ENCODE measurements at places on chromosomes 6 and 20. TPM values are rescaled to one million over a fixed set of nuclear protein-coding genes. Genes with fewer than 3 reads are reported as not detected.
A peak's percentile ranks its signal among the peaks of the same experiment; 100 is the strongest.

DNA sequence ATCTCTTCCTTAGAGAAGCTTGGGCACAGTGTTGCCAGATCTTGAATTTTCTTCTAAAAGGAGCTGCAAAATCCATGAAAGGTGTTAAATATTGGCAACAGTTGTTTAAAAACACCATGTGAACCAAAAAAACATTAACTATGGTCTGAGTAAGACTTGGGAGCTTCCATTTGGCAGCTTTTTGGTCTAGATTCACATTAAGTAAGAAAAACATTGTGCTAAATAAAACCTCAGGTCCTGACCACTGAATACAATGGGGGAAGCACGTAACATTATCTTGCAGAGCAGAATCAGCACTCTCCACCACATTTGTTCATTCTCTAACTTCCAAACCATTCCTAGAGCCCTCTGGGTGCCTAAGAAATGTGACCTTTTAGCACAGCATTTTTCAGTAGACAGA lies 437.6 kb upstream of the PLCB4 start:
- H3K27ac ChIP-seq, result no peak overlapping the region
- H3K36me3 ChIP-seq, result no peaks in the 10 kb centered on the region
- H3K27me3 ChIP-seq, result no peaks in the 10 kb centered on the region
- H3K4me3 ChIP-seq, result no peak overlapping the region

- H3K36me3 ChIP-seq, result peaks cover 35% of the 10 kb centered on the region
- peak overlapping the region; percentile 88 for H3K27ac ChIP-seq
- DNase-seq, result peak; percentile 75
Measured at GRCh38 chr6:159758031-159759001, 3.5 kb upstream of the ACAT2 start.

DNA sequence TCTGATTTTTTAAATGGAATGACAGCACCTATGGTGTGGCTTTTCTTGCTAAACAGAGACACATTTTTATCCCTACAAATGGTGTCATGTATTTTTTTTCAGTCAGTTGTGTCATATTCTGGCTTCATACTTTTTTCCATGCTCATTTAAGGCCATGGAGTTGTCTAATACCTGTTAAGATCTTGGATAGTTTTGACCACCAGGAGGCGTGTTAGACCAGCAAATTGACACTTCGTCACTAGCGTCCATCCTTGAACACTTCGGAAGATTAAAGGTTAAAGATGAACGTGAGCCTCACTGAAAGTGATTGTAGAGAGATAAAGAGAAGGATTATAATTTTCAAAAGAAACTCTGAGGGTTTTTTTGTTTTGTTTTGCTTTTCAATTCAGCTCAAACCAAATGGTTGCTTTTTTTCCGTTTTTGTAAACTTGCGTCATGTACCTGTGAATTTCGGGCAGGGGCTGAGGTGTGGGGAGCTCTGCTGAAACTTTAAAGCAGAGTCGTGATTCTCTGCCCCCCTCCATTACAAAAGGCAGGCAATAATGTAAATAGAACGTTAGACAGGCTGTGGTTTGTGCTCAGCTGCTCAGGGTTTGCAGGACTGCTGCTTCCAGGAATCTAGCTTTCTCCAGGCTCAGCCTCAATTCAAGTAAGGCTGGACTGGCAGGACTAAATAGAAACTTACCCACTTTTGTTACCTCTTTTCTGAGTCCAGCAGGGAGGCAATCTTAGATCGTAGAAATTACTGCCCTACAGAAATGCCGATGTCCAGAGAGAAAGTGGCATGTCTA lies 245.1 kb downstream of the FOXA2 start:
- DNase-seq, result peak; percentile 73
- H3K36me3 ChIP-seq, result no peaks in the 10 kb centered on the region
- H3K4me3 ChIP-seq, result no peak overlapping the region
- H3K27ac ChIP-seq, result no peak overlapping the region

DNA sequence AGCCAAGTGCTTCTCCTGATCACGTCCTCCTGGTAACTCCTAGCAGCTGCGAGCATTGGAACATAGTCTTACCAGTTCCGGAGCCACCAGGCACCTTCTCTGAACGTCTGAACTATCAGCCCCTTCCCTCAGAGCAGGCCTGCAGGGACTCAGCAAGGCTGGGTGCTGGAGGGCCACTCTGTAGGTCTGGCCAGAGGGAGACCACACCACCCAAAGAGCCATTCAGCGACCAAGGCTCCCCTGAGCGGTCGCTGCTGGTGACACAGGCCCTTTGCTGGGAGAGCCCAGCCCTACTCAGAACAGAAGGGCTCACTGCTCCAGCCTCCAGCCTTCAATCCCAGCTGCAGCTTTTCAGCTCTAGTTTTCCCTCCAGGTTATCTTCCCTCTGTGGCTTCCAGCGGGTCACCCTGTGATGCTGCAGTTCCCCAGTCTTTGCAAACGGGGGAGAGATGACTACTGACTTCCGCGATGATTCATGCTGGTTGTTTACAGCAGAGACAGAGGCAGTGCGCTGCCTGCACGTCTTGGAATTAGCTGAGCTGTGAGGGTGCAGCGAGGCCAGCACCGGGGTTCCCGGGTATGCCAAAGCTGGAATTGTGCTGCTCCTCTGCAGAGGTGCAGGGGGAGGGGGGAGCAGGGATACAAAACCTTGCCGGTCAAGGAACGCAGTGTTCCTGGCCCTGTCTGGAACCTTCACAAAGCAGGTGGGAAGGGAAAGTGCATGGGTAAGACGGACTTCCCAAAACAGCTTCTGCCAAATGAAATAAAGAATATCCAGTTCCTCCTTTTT lies 161.4 kb downstream of the LY86 start:
- peak overlapping the region; percentile 50 for H3K27ac ChIP-seq
- no peaks in the 10 kb centered on the region for H3K27me3 ChIP-seq
- no peaks in the 10 kb centered on the region for H3K36me3 ChIP-seq
- H3K4me3 ChIP-seq, result peak overlapping the region; percentile 44
- peaks cover 24% of the 10 kb centered on the region for H3K4me1 ChIP-seq

DNA sequence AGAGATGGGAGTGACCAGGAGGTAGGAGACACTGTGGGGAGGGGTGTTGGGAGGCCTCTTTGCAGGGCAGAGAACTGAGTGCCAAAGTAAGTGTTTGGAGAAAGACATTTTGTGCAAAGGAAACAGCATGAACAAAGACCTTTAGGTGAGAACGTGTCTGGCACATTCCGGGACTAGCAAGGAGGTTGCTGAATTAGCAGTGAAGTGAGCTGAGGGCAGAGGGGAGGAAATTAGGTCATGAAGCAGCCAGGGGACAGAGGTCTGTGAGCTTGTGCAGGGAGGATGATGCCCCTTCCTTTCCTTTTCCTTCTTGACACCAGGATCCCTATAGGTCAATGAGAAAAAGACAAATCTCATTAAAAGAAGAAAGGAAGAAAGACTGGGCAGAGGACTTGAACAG lies 21.4 kb upstream of the AHCY start:
- no peak for DNase-seq
- no peaks in the 10 kb centered on the region for H3K4me1 ChIP-seq
- H3K36me3 ChIP-seq, result no peaks in the 10 kb centered on the region
- H3K27me3 ChIP-seq, result no peaks in the 10 kb centered on the region
- H3K27ac ChIP-seq, result no peak overlapping the region

- no peak overlapping the region for H3K4me3 ChIP-seq
- peak; percentile 91 for DNase-seq
Measured at GRCh38 chr6:14671261-14671681, 553.7 kb downstream of the CD83 start.

GRCh38 chr6:101386982-101387381 lies 6.5 kb upstream of the GRIK2 start:
- no peaks in the 10 kb centered on the region for H3K4me1 ChIP-seq
- DNase-seq, result no peak
- H3K27ac ChIP-seq, result no peak overlapping the region
- H3K27me3 ChIP-seq, result peaks cover under 1% of the 10 kb centered on the region
- H3K36me3 ChIP-seq, result no peaks in the 10 kb centered on the region

- H3K4me1 ChIP-seq, result peaks cover 29% of the 10 kb centered on the region
- H3K4me3 ChIP-seq, result peak overlapping the region; percentile 55
- peak; percentile 91 for DNase-seq
- H3K27me3 ChIP-seq, result no peaks in the 10 kb centered on the region
Measured at GRCh38 chr6:82144852-82145340, 102.6 kb downstream of the IBTK start.

DNA sequence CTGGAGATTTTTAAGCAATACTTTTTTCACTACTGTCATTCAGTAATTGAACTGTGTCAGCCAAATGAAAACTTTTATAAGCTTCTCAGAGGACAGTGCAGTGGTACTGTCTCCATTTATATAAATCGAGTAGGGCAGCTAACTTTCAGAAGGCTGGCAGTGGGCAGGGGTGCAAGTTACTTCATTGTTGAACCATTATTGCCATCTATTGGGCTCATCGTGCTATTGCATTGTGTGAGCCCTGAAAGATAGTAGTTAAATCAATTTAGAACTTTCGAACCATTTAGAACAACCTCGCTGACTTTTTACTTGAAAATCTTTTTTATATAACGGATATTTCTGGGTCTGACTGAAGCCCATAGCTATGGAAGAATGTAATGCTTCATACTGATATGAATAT lies 347.8 kb upstream of the PLCB4 start:
- H3K27me3 ChIP-seq, result no peaks in the 10 kb centered on the region
- no peak overlapping the region for H3K27ac ChIP-seq
- H3K4me3 ChIP-seq, result no peak overlapping the region
- peak; percentile 73 for DNase-seq

The FOXC1 gene
- 11.1 TPM for total RNA-seq

The EPB41L2 gene
- 23.2 TPM for total RNA-seq

The GJA10 gene
- total RNA-seq, result not detected

The TMEM14C gene
- 164 TPM for total RNA-seq
